ENCODE measurements at places on chromosomes 16 and 17.
A peak's percentile ranks its signal among the peaks of the same experiment; 100 is the strongest.

DNA sequence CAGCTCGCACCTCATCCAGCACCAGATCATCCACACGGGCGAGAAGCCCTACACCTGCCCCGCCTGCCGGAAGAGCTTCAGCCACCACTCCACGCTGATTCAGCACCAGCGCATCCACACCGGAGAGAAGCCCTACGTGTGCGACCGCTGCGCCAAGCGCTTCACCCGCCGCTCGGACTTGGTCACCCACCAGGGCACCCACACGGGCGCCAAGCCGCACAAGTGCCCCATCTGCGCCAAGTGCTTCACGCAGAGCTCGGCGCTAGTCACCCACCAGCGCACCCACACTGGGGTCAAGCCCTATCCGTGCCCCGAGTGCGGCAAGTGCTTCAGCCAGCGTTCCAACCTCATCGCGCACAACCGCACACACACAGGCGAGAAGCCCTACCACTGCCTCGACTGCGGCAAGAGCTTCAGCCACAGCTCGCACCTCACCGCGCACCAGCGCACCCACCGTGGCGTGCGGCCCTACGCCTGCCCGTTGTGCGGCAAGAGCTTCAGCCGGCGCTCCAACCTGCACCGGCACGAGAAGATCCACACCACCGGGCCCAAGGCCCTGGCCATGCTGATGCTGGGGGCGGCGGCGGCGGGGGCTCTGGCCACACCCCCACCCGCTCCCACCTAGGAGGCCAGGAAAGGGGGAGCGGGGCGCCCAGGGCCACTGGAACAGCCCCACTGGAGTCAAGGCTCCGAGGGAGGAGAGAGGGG is 7.5 kb downstream of the ZNF205 start:
- DNase-seq: no peak

DNA sequence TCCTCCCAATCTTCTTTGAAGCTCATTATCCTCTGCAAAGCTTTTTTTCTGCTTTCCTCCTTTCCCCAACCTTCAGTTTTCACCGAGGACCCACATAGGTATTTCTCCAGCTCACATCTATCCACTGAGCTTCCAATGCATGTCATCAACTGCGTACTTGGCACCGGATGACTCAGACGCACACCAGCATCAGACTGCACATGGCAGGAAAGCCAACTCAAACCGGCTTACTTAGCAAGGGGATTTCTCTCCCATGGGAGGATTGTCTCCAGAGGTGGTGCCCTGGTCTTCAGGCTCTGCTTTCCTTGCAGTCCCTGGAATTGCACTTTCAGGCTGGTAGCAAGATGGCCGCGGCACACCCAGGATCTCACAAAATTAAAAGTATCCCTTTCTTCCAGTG is 1.7 kb upstream of the AKTIP start:
- DNase-seq: peak; percentile 34

DNA sequence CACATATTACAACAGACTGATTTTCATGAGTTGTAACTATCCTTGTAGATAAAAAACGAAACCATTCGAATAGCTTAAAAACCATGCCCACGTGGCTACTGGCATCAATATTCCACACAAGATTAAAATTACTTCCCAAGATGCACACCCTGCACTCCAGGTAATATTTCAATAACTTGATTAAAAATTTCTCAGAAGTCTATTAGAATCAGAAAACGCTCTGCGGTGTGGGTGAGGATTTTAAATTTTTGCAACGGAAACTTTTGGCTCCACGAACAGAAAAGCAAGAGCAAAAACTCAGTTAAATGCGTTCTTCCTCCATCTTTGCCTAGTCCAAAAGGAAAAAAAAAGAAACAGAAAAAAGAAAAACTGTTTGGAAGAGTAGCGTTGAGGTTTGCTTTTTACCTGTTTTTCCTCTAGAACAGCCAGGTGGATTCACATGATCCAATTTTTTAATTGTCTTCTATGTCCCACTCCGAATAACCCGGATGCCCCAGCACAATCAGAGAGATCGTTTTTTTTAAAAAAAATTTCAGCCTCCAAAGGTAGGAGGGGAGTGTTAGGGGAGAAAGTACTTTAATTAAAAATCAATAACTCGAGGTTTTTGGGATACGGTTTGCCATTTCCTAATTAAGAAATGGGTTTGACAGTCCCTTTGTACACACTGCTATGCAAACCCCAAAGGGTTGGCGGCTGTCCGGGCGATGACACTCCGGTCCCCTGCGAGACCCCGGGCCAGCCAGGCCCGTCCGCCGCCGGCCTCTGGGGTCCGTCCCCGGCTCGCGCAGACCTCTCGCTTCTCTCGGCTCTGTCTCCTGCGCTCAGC is 708 bp upstream of the NFAT5 start:
- DNase-seq: peak; percentile 28

- no peak for DNase-seq
These were observed 587.3 kb upstream of the CDH5 start for GRCh38 chr16:65779201-65779600.

DNA sequence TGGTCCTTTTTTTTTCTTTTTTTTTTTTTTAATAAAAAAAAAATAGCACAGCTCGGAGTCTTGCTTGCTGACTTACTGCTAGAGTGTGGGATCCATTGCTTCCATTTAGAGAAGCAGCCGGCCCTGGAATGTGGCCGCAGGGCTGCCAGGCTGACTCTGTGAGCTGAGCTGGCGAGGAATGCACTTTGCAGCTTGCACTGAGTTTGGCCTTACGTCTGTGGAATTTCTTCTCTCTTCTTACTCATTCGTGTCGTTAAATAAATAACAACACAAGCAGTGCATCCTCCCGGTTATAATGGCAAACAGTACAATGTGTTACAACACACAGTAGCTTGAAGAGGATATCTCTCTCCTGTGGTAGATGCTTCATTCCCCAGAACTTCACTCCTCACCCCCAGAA is 69.2 kb downstream of the PRKCB start:
- peak; percentile 4 for DNase-seq

- DNase-seq: peak; percentile 84
These were observed 21.2 kb upstream of the MTSS2 start for GRCh38 chr16:70706948-70707465.

- no peak for DNase-seq
These were observed 21.4 kb downstream of the CCDC102A start for GRCh38 chr16:57514791-57515600.

- no peak for DNase-seq
These were observed 489.5 kb downstream of the SHISA9 start for GRCh38 chr16:13390986-13391305.

All from fibroblast of the aortic adventitia (primary cell).